NCI-H1105 (cell line): ENCODE measurements at places on chromosomes 4 and X.

GRCh38 chr4:68074397-68074796 is 55.3 kb downstream of the TMPRSS11F start:
- DNase-seq: no peak

GRCh38 chrX:17262123-17262522 is 112.9 kb upstream of the NHS start:
- no peak for DNase-seq

GRCh38 chrX:150664290-150664689 is 28.9 kb upstream of the MTMR1 start:
- DNase-seq: peak; percentile 92

DNA sequence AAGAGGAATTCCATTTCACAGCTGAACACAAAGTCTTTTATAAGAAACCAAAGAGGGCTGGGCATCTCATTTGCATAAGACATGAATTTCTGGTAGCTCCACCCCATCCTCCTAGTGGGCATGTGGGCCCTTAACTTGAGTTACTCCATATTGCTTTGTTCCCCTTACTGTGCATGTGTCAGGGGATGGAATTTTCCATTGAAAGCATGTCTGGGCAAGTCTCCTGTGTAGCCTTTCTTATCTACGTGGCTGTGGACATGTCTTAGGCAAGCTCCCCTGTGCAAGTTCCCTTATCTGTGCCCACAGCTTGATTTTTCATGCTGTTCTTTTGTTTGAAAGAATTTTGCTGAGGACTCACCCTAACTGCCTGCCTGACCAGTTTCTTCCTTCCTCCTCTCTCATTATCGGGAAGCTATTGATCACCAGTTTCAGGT is 123.5 kb upstream of the JADE1 start:
- no peak for DNase-seq

GRCh38 chr4:8832113-8832915 is 39.3 kb downstream of the HMX1 start:
- peak; percentile 61 for DNase-seq

GRCh38 chr4:47664051-47664826 is 173.6 kb downstream of the CORIN start:
- DNase-seq: no peak

DNA sequence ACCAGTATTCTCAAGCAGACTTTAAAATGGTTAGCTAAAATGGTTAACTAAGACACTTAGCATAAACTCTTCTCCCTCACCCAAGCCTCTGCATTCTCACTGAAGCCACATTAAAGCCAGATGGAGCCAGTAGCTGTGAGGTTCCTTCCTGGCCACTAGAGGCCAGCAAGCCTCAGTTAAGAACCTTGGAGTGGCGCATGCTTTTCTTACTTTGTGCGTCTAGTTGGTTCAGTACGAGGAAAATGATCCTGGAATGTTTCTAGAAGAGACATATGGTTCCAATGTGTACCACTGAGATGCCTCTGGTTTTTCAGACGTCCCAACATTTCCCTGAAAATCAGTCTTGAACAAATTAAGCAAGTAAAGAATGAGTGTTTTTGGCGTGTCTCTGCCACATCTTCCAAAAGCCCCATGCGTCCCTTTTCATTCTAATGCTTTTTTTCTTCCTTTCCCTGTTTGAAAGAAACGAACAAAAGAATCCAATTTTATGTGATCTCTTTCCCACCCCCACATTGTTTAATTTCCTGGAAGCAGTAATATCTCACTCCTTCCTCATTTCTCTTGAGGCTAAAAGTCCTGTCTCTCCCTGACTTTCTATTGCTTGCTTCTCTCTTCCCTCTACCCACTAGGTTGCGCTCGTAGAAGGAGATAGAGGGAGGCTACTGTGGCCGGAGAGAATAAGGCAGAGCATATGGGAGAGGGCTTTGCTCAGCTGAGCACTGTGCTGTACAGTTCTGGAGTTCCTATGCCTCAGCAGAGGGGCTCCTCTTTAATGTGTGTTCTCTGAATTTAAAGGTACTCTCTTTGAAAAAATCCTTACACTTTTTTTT is 82.9 kb upstream of the TAB3 start:
- no peak for DNase-seq

DNA sequence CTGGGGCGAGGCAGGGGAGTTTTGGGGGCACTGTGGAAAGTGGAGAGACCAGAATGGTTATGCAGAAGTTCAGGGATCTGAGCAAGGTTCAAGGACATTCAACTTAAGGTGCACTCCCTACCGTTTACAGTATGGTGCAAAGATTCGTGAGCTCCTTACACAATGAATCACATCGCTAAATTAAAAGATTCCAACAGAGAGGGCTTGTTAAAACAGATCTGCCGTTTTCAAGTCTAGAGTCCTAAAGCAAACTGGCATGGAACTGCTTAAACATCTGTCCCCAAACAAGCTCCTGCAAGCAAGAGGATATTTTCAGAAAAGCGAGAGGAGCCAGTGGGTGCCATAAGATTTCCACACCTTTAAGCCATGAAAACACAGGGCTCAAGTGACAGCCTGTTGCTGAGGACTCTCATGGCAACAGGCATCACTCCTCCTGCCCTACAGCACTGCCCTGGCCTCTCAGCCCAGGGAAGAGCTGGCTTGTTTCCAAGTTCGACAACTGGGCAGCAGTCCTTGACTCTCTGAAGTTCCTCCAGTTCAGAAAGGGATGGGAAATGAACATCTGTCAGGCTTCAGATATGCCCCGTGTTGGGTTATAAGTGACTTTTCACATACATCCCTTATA is 10.0 kb downstream of the FAM184B start:
- no peak for DNase-seq

- no peak for DNase-seq
Measured at GRCh38 chrX:427812-428725, 41.4 kb upstream of the PPP2R3B start.
